HepG2 (cell line): ENCODE measurements at places on chromosomes 7 and 10. TPM values are rescaled to one million over a fixed set of nuclear protein-coding genes. Genes with fewer than 3 reads are reported as not detected.
A peak's percentile ranks its signal among the peaks of the same experiment; 100 is the strongest.

The TMEM273 gene
- total RNA-seq, result not detected in 2 replicates

The GALNT17 gene
- total RNA-seq, result not detected in 2 replicates

The CUZD1 gene
- 0.29 and 0.34 TPM in 2 replicates for total RNA-seq

- DNase-seq, result no peak
Observed at GRCh38 chr10:132186488-132187429, at the start of gene DPYSL4. Gene DPYSL4, plus strand, starts transcription at chr10:132186948. Its CDS starts 116 bp downstream, at chr10:132187064.

GRCh38 chr10:69375307-69376151 lies 41.2 kb downstream of the TACR2 start:
- DNase-seq, result no peak

- no peak for DNase-seq
Observed at GRCh38 chr10:73494877-73495225, 973 bp downstream of the PPP3CB start.

- DNase-seq, result peak; percentile 7
Observed at GRCh38 chr10:2619472-2619871, 447.9 kb upstream of the PFKP start.

DNA sequence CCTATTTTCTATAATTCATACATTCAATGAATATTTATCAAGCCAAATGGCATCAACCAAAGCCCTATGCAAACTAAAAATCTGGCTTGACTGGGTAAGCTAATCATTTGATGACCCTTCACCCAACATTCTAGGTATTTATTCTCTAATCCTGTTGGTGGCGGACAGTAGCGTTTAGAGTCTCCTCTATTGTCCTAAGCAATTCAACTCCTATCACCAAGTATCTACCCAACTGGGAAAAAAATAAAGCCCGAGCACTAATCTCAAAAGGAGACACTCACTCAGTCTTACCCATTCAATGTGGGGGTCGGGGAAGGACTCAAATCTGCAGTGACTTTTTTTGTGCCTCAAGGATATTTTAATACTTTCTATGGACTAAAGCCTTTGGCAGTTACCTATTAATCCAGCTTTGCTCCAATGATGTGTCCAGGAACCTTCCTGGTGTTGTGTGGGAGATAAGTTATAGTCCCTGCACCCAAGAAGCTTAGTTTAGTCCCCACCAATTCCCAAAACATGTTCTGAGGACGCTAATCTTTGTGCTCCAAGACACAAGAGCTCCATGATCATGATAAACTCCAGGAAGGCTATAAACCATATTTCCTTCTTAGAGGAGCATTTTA lies 30.6 kb downstream of the DNMBP start:
- no peak for DNase-seq

GRCh38 chr7:45576249-45576929 lies 2.2 kb downstream of the ADCY1 start:
- DNase-seq, result no peak

- DNase-seq, result no peak
Observed at GRCh38 chr7:134022286-134022911, 104.7 kb upstream of the LRGUK start.

- no peak for DNase-seq
Observed at GRCh38 chr7:46568420-46569132, 647.5 kb upstream of the IGFBP3 start.

GRCh38 chr7:8114175-8114574 lies 145.6 kb downstream of the GLCCI1 start:
- DNase-seq, result no peak
